Left renal cortex interstitium (tissue), 4 donors: ENCODE measurements at places on chromosomes 7 and 10.

DNA sequence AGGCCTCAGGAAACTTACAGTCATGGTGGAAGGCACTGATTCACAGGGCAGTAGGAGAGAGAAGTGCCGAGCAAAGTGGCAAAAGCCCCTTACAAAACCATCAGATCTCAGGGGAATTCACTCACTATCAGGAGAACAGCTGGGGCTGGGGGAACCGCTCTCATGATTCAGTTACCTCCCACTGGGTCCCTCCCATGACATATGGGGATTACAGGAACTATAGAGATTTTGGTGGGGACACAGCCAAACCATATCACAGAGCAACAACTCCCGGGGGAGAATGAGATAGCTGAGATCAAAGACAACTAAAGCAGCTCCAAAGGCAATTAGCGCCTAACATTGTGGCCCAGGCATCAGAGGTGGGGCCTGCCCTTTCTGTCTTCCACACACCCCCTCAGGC, 85.4 kb upstream of the VOPP1 start:
- DNase-seq = no peak

DNA sequence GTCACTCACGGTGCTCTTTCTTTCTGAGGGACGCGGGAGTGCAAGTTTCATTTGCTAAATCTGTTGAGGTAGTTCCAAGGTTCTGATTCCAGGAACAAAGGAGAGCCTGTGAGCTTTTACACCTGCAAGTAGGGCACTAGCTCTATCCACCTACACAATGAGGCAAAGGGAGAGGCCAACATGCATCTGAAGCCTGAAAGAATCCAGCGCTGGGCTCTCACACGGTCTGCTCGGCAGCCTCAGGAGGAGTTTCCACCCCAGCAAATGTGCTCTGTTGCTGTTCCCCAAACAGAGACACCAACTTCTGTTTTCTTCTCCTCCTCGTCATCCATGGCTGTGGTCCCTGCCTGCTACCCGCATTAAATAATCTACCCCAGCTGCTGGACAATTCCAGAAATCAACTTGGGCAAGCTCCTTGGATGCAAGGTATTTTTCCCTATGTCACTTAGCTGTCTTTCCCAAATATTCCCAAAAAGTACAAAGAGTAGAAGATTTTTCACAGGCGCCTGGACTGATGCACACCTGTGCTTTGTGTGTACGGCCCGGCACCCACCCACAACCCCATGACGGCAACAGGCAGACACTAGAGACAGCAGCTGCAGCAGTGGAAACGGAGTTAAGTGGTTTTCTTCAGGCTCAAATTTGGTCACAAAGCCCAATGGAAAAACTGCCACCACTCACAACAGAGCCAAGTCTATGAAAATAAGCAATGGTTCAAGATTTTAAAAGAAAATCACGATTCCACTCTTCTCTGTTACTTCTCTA, 176.8 kb downstream of the ZMYND11 start:
- no peak for DNase-seq

DNA sequence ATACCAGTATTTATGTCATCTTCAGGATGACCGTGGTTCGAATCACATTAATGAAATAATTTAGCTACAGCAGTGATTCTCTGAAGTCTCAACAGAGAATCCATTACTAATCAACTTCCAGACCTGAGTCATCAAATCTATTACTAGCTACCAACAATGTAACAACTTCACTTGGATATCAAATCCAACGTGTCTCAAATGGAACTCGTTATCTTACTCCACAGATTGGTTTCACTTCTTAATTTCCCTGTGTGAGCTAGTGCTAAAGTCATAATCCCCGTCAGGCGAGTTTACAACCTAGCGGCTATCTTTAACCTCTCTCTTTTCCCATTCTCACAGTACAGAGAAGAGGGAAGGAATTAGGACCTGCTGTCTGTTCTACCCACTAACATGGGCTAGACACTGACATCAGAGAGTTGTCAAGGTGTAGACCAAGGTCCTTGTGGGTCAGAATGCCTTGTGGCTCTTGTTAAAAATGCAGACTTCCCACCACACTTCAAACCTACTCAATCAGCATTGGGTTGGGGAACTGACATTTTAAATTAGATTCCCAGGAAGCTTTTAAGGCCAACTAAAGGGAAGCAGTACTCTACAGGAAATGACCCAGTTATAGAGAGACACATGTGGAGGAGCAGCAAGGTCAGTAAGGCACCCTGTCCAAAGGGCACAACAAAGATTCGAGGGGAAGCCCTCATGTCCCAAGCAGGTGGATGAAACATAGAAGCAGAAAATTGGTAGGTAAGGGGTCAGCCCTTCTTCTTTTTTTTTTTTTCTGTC, 57.3 kb upstream of the GSAP start:
- no peak for DNase-seq

DNA sequence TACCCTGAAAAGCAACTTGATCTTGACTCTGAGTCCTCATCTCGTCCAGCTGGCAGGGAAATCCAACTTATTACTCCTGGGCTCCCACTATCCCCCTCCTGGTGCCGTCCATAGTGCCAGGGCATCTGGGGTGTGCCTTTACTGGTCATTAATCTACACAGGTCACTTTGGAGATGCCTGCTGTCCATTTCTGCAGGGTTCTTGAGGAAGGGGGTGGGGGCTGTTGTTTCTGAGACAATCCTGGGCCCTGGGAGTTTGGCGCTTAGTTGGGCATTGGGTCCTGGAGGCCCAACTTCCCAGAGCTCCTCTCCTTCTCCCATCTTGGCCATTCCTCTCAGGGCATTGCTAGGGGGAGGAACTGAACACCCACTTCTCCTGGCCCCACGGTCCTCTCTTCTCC, 6.0 kb upstream of the TACR2 start:
- no peak for DNase-seq

- no peak for DNase-seq
Observed at GRCh38 chr7:113142385-113143119, 24.2 kb upstream of the SMIM30 start.

DNA sequence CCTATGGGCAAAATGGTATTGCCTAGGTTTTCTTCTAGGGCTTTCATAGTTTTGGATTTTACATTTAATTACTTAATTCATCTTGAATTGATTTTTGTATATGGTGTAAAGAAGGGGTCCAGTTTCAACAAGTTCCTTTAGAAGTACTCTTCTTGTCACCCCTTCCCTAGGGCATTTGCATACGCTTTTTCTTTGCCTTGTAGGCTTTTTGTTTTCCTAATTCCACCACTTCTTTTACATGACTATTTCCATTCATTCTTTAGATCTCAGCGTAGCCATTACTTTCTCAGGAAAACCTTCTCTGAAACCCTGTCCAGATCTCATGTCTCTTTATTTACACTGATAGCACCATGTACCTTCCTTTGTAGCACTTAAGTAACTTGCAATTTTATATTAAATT, 648.6 kb downstream of the XPNPEP1 start:
- no peak for DNase-seq

- no peak for DNase-seq
Observed at GRCh38 chr7:137975221-137975620, 26.7 kb downstream of the CREB3L2 start.

GRCh38 chr10:21077681-21078080, 180.6 kb upstream of the NEBL start:
- DNase-seq = no peak

DNA sequence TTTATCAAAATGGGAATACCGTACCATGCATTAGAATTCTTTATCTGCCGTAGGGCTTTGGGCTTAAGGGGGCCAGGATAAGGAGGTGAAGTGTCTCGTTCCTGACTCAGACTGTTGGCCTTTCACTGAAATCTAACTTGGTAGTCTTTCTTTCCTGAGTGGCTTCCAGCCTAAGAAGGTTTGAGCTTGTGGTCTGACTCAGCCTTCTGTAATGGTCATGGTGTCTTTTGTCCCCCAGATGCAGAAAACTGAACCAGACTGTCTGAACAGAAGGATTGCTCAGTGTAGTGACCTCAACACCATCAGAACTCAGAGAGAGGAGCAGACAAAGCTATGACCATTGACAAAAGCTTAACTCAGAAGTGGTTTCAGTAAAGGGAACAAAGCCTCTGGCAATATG, 39.5 kb downstream of the WNT2 start:
- DNase-seq = no peak

- no peak for DNase-seq
Observed at GRCh38 chr7:101817471-101818286, at the start of gene CUX1. Gene CUX1, plus strand, starts transcription at chr7:101817626. Its CDS starts 14 bp downstream, at chr7:101817640.

DNA sequence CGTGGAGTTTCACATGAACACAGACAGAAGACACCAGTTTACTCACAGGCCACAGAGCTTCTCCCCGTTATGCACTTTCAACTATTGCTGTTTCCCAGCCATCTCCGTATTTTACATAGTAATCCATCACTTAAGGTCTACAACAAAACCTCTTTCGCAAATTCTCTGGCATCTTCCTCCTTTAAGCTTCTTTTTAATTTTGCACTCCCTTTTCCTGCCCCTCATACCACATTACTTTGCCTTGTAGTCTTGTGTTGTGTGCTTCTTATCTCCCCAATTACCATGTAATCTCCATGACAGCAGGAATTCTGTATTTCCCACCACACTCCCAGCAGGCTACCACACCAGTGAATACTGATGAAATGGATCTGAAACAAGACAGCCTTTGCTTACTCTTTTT, 87.3 kb downstream of the ODAD2 start:
- no peak for DNase-seq

- DNase-seq = no peak
Observed at GRCh38 chr7:27793780-27794179, 53.8 kb downstream of the TAX1BP1 start.
